Caco-2 (cell line): ENCODE measurements at places on chromosomes 5 and 9. TPM values are rescaled to one million over a fixed set of nuclear protein-coding genes. Genes with fewer than 3 reads are reported as not detected.

Gene CNTNAP3B
- total RNA-seq, result not detected in 2 replicates

Gene NMUR2
- total RNA-seq, result 0.57 and 1.00 TPM in 2 replicates

Gene TSSK1B
- not detected in 2 replicates for total RNA-seq

Gene SLC6A19
- total RNA-seq, result 0.29 and 0.32 TPM in 2 replicates

Gene ALDH1A1
- total RNA-seq, result 104 and 119 TPM in 2 replicates

- DNase-seq, result no peak
Measured at GRCh38 chr9:137872296-137872695, 5.3 kb upstream of the CACNA1B start.

DNA sequence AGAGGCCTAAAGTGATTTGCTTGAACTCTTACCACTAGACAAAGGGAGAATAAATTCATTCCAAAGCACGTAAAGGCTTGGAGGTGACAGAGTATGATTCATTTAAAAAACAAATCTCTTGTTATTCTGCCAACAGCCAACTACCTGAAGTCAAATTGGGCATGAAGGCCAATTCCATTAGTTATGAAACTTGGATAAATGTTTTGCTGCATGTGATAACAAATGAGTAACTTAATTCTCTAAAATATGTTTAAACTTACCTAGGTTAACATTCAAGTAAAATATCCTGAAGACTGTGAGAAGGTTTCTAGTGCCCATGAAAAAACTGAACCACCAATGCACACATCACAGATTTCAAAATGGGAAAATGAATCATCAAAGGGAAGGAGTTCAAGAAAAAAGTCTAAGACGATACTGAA, 120.1 kb upstream of the TSLP start:
- no peak for DNase-seq

- peak; percentile 23 for DNase-seq
Measured at GRCh38 chr9:26746357-26747072, 146.1 kb downstream of the CAAP1 start.

DNA sequence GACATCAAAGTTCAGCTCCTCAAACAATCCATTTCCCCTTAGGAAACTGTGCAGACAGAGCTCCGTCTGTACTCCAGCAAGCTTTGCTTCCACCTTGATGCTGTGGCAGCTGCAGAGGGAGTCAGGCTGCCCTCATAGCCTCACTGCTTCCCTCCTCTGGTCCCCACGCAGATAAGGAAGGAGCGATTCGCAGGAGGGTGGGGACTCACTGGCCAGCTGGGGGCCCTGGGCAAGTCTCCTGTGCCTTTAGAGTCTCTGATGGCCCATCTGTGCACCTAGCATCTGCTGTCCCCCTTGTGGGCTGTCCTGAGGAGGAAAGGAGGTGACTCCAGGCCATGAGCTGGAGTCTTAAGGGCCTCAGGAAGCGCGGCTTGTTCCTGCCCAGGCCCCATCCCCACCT, 121.5 kb downstream of the ENTREP1 start:
- no peak for DNase-seq

DNA sequence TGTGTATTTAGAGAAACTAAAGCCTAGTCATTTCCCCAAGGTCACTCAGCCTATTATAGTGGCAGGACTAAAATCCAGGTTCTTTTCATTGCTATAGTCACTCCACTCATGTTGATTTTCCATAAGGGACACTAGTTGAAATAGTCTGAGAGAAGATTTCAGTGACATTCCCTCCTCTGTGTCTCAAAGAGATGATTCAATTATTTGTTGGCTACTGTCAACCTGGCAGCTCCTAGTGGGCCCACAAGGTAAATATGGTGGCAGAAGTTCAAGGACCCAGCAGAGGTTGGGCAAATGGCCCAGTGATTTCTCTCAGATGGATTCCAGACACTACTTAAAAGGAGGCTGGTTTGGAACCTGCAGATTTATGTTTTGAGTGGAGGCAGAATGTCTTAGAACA, 48.1 kb downstream of the G3BP1 start:
- DNase-seq, result no peak

GRCh38 chr5:137136991-137137632, 362.0 kb downstream of the SPOCK1 start:
- no peak for DNase-seq

DNA sequence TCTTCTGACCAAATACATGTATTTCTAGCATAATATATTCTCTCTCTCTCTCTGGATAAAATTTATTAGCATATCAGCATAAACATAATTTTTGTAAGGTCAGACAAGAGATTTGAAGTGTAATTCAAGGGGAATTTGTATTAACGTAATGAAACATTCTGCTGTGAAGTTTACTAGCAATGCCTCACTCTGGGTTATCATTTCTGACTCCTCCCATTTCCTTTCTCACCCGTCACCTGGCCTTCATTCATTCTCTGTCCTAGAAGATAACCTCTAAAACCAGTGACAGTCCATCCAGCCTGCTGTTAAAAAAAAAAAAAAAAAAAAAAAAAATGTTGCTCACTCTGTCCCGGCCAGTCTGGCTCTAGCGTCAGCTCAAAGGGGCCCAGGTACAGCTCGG, 27.1 kb downstream of the GRAMD2B start:
- DNase-seq, result no peak

- no peak for DNase-seq
Measured at GRCh38 chr9:130382636-130383349, 62.0 kb upstream of the ASS1 start.

- DNase-seq, result peak; percentile 69
Measured at GRCh38 chr9:126326228-126327005, at the start of gene MVB12B. MVB12B (plus strand) TSS chr9:126326829; CDS start chr9:126326930, 101 bp downstream.
